ENCODE measurements at places on chromosomes 5 and 9.

DNA sequence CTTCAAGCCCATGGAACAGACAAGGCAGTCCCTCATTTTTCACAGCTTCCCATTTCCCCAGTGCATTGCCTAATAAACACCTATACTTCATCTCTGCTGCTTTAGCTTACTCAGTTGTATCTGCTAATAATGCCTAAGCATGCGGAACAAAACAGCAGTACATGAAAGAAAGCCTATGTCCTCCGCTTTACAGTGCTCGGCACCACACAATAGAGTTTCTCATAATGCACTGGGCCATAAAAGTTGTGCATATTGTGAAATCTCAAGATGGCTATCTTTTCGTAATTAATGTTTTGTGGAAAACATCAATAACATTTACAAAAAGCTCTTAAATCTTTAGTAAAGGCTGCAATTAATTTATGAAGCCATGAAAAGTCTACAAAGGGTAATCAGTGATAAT is 69.3 kb downstream of the DENND1A start:
- no peak for DNase-seq

GRCh38 chr9:136977223-136977622 is at the start of gene PTGDS:
Gene PTGDS (plus strand): TSS chr9:136977504. CDS start chr9:136977579, 75 bp downstream.
- no peak for DNase-seq

DNA sequence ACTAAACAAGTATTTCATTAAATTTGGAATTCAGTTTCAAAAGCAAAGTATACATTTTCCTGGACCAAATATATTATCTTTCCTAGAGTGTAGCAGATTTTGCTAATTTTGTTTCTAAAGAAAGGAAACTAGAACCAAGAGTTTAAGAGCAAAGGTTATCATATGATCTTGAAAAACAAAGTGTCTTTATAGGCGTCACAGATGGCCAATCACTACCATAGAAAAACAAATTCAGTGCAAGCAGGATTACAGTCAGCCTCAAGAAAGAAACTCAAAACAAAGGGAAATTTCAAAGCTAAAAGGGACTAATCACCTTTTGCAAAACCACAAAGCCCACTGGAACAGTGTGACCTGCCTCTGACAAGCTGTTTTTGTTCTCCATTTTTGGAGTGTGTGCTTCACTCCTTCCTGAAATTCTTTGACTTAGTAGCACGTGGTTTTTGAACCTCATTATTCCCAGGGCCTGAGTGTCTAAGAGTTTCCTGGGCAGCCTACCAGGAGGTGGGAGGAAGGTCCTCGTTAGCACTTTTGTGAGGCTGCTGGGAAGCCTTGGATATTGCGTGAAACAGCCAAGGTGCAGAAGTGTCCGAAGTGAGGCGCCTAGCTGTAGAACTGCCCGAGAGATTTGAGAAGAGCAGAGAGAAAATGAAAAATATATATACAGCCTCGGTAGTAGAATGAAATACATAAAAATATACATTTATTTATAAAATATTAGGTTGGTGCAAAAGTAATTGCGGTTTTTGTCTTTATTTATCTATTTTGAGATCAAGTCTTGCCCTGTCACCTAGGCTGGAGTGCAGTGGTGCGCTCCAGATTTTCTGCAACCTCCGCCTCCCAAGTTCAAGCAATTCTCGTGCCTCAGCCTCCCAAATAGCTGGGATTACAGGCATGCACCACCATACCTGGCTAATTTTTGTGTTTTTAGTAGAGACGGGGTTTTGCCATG is 246.1 kb downstream of the MARCHF11 start:
- DNase-seq: no peak

DNA sequence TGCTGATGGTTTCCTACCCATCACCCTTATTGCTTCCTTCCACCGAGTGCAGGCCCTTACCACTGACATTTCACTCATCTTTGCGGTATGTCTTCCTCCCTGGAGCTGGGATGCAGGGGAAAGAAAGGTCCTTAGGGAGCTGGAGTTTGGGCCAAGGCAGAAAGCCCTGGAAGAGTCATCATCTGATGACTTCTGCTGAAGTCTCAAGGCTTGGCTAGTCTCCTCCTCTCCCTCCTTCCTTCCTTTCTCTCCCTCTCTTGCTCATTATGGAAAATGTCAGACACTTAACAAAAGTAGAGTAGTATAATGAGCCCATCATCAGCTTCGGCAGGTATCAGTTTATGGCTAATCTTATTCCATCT is 40.0 kb downstream of the LARP1 start:
- no peak for DNase-seq

GRCh38 chr5:157270771-157271170 is 4.8 kb downstream of the CYFIP2 start:
- DNase-seq: no peak

GRCh38 chr9:121302786-121303185 is 34.8 kb downstream of the GSN start:
- DNase-seq: no peak

DNA sequence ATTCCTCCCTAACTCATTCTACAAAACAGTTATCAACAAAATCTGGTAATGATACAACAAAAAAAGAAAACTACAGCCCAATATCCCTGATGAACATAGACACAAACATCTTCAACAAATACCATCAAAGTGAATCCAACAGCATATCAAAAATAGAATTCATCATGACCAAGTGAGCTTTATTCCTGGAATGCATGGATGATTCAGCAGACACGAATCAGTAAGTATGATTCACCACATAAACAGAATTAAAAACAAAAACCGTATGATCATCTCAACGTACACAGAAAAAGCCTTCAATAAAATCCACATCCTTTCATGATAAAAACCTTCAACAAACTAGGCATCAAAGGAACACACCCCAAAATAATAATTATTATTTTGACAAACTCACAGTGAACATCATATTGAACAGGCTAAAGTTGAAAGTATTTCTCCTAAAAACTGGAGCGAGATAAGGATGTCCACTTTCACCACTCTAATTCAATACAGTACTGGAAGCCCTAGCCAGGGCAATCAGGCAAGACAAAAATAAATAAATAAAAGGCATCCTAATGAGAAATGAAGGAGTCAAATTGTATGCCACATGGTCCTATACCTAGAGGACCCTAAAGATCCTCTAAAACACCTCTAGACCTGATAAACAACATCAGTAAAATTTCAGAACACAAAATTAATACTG is 305.1 kb upstream of the RGMB start:
- no peak for DNase-seq

- no peak for DNase-seq
Measured at GRCh38 chr9:76463211-76463610, 4.2 kb downstream of the GCNT1 start.

DNA sequence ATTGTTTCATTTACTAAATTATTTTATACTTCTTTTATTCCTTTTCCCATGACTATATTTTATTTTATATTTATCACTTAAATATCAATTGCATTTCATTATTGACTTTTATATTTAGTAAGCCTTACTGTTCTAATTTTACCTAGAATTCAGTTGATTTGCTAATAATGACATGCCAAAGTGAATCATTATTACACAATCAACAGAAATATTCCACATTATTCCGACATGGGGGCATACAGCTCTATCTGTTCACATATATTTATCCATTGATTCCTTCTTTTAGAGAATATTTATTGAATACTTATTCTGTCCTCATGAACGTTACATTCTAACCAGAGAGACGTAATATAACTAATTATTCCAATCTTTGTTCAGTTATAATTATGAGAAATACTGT is 221.8 kb downstream of the DOCK8 start:
- DNase-seq: no peak

DNA sequence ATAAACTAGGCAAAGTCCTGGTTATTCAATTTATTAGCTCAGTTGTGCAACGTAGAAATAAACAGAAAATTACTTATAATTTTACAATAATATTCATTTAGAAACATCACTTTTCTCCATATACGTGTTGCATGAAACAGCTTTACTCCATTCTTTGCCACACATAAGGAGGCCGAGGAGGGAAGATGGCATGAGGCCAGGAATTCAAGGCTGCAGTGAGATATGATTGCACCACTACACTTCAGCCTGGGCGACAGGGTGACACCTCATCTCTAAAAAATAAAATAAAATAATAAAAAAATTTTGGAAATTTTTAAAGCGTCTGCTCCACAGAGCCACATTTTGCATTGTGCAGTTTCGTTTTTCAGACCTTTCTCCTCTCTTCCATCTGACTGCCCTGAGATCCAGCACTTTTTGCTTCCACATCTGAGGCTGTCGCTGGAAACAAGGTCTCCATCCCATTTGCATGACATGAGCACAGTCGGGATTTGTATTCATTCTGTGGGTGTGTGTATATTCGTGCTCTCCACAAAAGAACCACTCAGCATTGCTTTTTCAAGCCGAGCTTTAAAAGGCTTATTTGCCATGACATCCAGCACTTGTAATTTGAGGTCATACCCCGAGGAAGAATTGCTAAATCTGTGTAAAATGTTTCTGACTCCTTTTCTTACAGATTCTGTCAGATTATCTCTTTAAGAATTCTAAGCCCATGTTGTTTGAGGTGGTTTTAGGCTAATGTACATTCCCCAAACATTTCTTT is 98.6 kb upstream of the MSX2 start:
- no peak for DNase-seq

GRCh38 chr5:152256580-152256979 is 148.5 kb downstream of the NMUR2 start:
- DNase-seq: no peak

DNA sequence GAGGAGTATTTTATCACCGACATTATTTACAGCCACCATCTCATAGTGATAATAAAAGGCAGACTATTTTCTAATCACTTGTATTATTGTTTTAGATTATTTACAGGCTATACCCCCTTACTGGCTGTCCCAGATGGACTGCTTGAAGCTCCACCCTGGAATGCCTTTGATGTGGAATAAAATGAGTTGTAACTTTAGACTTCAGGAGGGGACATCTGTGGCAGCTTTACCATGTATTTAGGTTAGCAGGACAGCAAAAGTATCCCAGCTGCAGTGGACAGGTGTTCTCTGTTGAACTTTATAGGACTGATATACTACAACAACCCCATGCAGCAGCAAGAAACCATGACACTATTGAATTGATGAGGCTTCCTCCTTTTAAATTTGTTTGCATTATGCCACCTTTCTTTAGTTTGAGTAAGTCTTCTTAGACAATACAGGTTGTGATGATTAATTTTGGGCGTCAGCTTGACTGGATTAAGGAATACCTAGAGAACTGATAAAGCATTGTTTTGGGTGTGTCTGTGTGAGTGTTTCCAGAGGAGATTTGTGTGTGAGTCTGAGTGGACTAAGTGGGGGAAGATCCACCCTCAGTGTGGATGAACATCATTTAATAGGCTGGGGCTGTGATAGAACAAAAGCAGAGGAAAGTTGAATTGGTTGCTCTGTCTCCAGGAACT is 29.2 kb upstream of the C9orf57 start:
- DNase-seq: no peak

- DNase-seq: peak; percentile 75
Measured at GRCh38 chr5:180071531-180072255, at the start of gene RNF130. Gene RNF130 (minus strand): TSS chr5:180071759. CDS start chr5:180071702, 57 bp downstream.

DNA sequence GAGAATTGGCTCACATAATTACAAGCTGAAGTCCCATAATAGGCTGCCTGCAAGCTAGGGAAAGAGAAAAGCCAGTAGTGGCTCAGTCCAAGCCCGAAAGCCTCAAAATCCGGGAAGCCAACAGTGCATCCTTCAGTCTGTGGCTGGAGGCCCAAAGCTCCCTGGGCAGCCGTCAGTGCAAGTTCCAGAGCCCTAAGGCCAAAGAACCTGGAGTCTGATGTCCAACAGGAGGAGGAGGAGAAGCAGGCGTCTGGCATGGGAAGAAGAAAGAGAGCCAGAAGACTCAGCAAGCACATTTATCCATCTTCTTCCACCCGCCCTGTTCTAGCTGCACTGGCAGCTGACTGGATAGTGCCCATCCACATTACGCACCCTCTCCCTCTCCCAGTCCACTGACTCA is 213.4 kb downstream of the GAS1 start:
- DNase-seq: no peak

DNA sequence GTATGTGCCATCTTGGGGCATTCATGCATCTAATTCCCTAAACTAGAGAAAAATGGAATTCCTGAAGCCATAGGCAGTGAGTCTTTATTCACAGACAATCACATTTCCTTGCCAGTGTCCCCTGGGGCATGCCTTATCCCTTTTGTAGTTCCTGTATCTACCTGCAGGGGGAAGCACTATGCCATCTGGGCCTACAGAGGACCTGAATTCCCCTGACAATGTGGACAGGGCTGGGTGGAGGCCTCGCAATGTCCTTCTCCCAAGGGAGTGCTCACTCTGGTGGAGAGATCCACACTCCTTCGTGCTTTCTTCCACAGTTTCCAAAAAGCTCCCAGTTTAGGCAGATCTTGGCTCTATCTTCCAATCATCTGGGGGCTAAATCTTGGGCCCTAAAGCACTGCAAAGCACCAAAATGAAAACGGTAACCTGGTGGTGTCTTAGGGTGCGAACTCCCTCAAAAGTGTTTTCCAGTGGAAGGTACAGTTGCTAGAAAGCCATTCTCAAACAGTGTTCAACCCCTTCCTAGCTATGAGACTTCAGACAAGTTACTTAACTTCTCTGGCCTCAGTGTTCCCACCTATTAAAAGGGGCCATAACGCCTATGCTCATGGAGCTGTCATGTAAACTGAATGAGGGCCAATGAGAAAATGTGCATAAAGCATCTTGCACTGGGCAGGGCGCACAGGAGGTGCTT is 17.5 kb downstream of the WHRN start:
- peak; percentile 35 for DNase-seq

DNA sequence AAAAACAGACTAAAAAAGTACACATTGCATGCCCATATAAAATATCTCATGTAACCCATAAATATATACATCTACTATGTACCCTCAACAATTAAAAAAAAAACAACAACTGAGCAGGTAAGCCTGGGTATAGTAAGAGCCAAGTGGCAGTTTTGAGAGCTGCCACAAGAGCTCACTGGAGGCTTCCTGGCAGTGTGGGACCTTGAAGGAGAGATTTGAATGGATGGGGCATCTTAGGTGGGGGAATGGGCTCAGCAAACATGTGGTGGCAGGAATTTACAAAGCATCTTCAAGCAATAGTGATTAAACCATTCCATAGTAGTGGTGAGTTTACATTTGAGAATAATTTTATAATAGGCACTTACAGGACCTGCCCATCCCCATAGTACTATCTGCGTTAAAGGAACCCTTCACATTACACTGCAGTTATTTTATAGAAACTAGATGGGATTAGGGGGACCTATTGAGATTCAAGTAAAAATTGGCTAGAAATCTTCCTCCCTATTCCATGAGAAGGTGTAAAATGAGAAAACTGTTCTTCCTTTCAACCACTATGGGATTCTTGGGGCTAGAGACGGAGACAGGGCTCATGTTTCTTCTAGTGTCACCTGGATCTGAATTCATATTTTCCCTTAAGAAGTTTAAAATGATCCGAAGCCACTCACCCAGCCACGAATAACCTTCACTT is 6.9 kb downstream of the MEGF10 start:
- no peak for DNase-seq

DNA sequence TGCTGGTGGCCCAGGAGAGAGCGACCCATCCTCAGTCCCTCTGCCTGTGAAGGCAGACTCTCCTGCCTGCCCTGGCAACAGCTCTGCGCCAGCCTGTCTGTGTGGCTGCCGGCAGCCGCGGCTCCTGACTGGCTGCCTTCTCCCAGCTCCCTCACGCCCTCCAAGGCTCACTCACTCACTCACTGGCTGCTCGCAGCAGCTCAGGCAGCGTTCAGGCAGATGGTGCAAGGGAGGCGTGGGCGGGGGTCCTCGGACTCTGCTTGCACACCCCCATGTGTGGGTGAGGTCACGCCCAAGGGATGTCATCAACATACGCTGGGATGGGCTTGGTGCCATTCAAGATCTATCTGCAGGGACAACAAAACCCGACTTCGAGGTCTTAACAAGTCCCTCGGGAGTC is 66.7 kb downstream of the DAB2IP start:
- no peak for DNase-seq

- no peak for DNase-seq
Measured at GRCh38 chr5:83126501-83126900, 49.2 kb downstream of the XRCC4 start.

GRCh38 chr5:125381290-125381689 is 634.9 kb upstream of the ZNF608 start:
- no peak for DNase-seq
